ENCODE measurements at places on chromosomes 11 and 22.

GRCh38 chr11:103652013-103652412, 384.4 kb upstream of the DDI1 start:
- DNase-seq = peak; percentile 73

DNA sequence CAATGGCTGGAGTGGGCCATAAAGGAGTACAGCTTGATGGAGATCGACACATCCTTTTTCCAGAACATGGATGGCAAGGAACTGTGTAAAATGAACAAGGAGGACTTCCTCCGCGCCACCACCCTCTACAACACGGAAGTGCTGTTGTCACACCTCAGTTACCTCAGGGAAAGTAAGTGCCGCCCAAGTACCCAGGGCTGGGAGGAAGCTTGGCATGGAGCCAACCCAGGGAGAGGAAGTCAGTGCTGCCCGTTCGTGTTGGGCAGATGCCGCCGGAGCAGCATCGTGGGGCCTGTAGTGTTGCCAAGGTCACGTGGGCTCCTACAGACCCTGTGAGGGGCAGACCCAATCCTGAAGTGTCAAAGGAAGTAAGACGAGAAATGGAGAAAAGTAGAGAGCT, 78.9 kb downstream of the FLI1 start:
- DNase-seq = no peak

DNA sequence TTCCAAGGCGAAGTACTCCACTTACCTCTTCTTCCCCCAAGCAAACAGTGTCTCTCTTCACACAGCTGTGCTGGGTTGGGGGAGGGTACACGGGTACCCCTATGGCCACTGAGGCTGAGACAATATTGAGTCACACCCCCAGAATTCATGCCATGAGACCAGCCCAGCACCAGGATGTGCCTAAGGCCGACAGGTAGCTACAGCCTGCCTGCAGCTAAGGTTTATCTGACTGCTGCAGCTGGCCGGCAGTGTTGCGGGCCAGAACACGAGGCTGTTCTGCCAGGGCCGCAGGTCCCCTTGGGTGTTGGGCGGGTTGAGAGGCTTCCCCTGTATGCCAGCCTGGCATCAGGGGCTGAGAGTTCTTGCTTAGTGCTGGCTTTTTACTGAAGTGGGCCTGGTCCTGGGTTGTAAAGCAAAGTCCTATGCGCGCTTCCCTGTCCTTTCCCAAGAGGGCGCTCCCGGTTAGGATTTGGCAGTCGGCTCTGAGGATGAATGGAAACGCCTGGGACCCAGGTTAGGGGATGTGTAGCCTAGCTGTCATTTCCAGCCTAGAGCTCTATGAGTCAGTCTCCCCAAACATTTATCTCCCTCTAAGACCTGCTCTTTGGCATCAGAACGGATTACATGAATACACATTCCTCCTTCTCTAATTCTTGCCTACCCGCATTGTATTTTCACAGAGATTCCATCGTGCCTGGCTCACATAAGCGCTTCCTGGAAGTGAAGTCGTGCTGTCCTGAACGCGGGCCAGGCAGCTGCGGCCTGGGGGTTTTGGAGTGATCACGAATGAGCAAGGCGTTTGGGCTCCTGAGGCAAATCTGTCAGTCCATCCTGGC, 7.1 kb downstream of the USP18 start:
- DNase-seq = peak; percentile 97

DNA sequence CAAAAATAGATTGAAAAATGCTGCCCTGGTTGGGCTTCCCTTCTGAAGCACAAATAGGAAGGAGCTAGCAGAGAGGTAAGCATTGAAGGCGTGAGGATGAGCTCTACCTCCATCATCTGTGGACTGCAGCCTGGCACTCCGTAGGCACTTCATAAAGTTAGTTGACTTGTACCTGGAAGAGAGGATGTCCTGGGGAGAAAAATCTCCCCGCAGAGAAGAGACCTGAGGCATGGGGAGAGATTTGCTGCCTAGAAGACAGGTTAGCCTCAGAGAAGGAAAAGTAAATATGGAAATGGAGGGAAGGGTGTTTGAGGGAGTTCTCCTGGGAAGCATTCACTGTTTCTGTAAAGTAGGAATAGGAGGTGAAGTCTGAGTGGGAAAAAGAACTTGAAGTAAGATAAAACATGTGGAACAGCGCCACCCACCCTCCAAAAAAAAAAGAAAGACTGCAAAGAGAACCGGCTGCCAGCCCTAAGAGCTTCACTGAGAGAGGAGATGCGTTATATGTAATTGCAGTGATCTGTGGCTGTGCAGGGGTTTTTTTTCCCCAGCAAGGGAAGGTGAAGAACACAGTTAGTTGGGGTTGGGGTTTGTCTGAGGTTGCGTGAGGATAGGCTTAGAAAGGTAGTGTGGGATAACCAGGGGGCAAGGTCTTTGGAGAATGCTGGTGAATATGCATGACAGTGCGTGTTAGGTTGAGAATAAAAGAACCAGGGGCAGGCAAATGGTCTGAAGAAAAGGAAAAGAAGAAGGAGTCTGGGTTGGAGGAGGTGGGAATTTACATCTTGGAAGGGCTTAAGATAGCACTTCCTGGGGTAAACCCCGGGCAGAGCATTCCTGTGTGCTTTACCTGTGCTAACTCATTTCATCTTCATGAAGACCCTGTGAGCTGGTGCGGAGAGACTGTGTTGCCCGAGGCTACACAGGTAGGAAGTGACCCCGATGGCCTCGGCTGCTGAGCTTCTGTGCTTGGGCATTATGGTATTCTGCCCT, 16.0 kb downstream of the TNRC6B start:
- peak; percentile 63 for DNase-seq

DNA sequence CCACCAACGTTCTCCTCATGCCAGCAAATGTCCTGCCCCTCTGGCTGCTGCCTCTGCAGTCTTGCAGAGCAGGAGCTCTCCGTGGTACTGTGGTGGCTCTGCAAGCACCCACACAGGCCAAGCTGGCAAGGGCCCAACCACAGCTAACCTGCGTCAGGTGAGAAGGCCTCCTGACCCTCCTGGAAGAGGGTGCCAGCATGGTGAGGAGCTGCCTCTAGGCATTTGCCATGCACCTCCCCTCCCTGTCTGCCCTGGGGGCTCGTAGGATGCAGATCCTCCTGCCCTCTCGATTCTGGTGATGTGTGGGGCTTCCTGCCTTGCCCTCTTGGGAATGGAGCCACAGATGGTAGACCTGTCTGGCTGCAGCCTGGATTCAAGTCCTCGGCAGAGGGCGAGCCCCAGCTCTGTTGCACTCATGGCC, 1408.8 kb downstream of the TBC1D22A start:
- no peak for DNase-seq

DNA sequence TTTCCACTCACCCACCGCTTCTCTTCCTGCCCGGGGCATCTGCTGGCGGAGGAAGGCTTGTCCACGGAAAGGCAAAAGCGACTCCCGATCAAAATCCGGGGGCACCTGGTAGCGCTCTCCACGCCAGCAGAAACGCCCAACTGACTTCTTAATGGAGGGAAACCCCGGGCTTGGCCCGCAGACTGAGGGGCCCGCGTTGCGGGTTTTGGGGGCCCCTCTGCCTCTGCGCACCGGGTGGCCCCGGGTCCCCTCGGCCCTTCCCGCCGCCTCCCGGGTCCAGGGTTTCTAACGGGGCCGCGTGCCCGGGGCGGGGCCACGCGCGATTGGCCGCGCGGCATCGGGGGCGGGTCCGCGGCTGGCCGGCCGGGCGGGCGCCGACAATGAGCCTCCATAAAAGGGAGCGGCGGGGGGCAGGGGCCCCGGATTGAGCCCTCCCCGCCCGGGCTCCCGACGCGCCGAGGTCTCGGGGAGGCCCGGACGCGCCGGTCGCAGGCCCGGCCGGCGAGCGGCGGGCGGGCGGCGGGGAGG, at the start of gene SPINDOC:
SPINDOC (plus strand) TSS at position 422 of the 528 bp plus-strand sequence. CDS start 231 bp downstream, outside the sequence.
- peak; percentile 35 for DNase-seq

- DNase-seq = no peak
Observed at GRCh38 chr22:42726811-42727210, 6.1 kb upstream of the A4GALT start.

GRCh38 chr11:6598555-6598954, 4.9 kb downstream of the RRP8 start:
- no peak for DNase-seq

GRCh38 chr11:73389916-73390315, 13.7 kb downstream of the RELT start:
- no peak for DNase-seq

- DNase-seq = peak; percentile 78
Observed at GRCh38 chr22:36194971-36195370, 6.6 kb downstream of the APOL4 start.

GRCh38 chr22:39727541-39727940, 157.0 kb downstream of the CACNA1I start:
- DNase-seq = peak; percentile 41

- no peak for DNase-seq
Observed at GRCh38 chr11:122348659-122349409, 232.8 kb upstream of the BLID start.

DNA sequence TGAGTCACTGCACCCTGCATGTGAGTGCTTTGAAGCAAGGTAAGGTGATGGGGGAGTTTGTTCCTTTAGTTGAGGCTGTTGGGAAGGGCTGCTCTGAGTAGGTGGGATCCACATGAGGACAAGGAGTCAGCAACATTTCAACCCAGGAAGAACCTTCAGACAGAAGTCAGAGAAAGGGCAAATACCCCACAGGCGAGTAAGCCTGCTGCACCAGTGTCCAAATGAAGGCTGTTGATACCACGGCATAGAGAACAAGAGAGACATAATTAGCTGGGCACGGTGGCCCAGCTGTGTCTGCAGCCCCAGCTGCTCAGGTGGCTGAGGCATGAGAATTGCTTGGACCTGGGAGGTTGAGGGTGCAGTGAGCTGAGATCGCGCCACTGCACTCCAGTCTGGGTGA, 54.3 kb upstream of the CLMP start:
- DNase-seq = peak; percentile 25

- no peak for DNase-seq
Observed at GRCh38 chr11:23151819-23152218, 291.5 kb upstream of the CCDC179 start.

GRCh38 chr11:10925149-10925926, 67.5 kb upstream of the ZBED5 start:
- no peak for DNase-seq

DNA sequence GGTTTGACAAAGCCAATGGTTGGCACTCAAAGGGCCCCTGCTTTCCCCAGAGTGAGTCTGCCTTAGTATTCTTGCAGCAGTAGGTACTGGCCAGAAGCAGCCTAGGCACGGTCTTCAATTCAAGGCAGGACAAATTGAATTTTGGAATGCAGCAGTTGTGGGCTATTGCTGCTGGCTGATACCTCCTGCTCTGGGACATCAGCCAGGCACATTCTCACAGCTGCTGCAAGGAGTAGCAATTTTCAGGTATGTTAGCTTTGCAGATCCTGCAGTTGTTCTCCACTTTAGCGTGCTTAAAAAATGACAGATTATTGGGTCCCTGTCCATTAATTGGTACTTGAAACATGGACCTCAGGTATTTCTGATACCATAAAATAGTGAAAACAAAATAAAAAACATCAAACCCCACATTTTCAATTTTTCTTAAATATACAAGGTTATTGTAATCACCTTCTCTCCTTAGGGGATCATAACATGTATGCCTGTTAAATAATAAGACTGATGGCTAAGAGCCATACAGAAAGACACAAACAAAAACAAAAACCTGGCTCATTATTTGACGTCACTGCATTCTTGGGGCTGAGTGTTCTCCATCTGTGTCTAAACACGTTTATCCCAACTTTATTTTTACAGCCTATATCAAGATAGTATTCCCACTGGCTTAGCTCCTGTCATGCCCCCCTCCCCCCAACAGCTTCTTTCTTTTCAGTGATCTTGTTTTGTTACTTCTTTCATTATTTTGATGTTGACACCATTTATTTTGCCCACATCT, 85.1 kb upstream of the CARD18 start:
- DNase-seq = no peak

DNA sequence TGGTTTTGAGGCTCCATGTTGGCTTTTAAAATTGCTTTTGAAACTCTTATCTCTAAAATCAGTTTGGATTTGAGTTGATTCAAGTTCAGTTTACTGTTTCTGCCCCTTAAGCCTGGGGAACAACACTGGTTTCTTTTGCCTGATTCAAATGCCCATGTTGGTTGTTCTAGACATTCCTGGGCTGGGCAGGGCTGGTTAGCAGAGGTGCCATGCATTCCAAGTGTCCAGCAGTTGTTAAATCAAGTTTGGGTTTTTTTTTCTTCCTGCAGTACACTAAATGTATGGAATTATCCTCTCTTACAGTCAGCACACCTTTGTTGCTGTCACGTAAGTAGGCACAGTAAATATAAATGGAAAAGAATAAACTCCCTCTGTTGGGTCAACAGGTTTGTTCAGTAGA, 67.2 kb upstream of the MTMR2 start:
- DNase-seq = no peak

DNA sequence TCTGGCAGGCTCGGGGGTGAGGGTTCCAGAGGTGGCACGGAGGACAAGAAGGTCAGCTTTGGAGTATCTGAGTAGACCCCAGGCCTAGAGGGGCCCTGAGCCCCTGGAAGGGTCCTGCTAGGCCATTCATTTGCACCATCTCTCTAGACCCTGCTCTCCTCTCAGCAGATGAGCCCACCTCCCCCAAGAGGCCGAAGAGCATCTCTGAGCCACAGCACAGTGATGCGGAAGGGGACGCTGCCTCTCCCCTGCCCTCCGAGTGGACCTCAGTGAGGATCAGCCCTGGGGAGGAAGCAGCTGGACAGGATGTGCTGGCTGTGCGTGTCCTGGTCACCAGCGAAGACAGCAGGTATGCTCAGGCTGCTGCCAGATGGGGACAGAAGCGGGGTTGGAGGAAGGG, 101.6 kb upstream of the PARVA start:
- DNase-seq = no peak

GRCh38 chr11:113147249-113147648, 167.1 kb upstream of the TTC12 start:
- DNase-seq = no peak

DNA sequence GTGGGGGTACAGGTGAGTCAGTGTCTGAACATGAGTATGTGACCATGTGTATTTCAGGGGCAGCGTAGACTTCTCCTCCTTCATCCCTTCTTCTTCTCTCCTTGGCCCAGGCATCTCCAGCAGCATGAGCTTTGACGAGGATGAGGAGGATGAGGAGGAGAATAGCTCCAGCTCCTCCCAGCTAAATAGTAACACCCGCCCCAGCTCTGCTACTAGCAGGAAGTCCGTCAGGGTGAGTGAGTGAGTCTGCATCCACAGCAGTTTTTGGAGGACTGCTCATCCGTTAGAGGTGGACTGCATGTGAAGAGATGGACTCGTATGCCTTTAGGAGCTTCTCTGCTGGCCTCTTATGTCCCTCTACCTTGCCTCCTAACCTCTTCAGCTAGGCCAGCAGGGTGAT, 15.6 kb downstream of the TUB start:
- no peak for DNase-seq

DNA sequence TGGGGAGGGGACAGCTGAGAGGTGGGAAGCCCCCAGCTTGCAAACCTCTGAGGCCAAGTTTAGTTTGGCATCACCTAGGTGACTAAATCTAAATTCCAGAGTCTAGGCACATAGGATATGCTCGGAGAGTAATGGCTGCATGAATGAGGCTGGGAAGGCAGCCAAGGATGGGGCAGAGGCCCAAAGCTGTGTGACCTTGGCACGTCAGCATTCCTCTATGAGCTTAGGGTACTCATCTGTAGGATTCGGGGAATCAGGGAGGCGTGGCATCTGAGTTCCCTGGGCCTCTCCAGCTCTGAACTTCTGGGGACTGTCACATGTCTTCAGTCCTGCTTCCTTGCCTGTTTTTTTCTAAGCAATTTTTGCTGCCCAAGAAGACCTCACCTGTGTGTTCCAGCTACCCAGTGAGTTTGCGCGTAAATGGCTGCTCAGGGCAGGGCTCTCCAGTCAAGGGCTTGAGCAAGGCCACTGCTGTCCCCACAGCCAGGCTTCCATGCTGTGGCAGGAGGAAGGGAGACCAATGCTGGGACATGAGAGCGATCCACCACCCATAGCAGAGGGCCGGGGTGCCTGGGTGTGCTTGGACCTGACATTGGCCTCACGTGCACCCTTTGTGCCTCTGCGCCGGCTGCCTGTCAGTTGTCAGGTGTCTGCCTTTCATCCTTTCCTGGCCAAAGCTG, 13.9 kb downstream of the DAGLA start:
- DNase-seq = no peak

All from fibroblast of mammary gland (primary cell).